ENCODE measurements at places on chromosomes 1 and 21.

DNA sequence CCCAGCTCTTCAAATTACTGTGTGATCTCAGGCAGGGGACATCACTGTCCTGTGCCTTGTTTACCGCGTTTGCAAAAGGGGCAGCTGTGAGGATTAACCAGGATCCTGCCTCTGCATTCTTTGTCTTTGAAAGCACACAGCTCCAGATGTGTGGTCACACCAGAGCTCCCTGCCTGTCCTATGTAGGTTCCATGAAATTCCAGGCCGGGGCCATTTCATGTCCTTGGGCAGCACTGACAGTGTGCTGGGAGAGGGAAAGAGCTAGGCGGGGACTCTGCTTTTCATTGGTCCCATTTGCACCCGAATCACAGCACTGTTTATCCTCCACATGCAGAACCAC, 42.2 kb upstream of the SELENON start:
- no peak for DNase-seq

- peak; percentile 57 for DNase-seq
Observed at GRCh38 chr1:52032785-52033131, 852 bp downstream of the KTI12 start.

DNA sequence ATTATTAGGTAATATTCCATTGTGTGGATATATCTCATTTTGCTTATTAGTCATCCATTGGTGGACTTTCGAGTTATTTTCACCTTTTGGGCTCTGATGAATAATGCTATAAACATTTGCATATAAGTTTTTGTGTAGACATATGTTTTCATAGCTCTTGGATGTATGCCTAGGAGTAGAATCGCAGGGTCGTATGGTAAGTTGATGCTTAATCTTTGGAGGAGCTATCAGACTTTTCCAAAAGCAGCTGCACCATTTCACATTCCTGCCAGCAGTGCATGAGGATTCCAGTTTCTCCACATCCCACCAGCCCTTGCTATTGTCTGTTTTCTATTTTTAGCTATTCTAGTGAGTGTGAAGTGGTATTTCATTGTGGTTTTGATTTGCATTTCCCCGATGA, 120.3 kb upstream of the TMEM51 start:
- no peak for DNase-seq

GRCh38 chr1:162984699-162985098, 84.5 kb upstream of the RGS4 start:
- DNase-seq = no peak

All from suppressor macrophage treated with lipopolysaccharide for 1 hour (primary cell).